ENCODE measurements at places on chromosomes 3 and 15.

DNA sequence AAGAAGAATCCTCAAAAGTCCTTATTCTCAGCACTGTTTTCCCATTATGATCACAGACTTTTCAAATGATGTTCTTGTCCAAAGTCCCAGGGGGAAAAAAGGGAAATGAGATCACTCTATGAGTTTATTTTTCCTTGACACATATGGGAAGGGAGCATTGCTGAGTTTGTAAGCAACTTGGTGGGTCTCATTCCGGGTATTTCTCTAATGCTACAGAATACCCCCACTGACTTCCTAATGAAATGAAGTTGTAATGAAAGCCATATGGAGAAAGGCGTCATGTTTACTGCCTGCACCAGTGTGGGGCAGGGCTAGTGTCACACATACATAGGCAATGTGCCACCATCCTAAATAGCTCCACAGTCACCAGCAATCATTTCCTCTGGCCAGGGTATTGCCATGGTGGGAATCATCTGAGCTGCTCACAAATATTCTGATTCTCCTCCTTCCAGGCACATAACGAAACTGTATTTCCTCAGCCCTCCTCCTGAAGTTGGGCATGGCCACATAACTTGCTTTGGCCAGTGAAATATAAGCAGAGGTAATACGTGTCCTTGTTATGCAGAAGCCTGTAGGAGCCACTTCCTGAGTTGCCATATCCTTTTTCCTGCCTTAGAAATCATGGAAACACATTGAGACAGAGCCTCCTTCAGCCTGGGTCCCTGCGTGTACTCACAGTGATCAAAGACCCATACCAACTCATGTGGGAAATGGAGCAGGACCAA is 41.0 kb upstream of the C15orf61 start:
- DNase-seq: no peak

GRCh38 chr3:189808246-189809007 is 177.2 kb downstream of the TP63 start:
- DNase-seq: no peak

DNA sequence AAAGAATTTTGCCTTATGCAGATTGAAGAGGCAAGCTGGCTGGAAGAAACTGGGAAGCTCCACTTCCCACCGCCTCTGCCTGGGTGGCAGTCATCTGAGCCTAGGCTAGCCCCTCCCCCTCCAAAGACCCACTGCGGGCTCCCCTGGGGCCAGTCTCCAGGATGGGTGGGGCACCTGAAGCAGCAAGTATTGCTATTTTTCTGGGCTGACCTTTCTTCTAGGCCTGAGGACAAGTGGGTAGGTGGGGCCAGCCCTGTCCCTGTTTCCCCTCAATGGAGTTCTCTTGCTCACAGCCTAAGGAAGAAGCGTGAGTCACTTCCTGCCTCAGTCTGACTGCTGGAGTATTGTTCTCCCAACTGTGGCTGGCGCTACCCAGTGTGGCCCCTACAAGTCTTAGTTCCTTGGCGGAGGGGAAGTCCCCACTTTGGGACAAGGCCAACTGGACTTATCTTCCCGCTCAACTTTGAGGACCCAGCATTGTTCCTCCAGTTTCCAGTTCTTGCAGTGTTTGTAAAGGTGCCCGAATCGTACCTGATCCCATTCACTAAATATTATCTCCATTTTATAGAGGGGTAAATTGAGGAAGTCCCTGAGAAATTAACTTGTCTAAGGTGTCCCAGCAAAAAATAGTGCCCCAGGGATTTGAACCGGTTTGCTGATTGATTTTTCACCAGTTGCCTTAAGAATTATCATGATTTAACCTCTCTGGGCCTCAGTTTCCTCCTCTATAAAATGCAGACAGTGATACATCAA is 1.4 kb downstream of the FURIN start:
- DNase-seq: peak; percentile 91

- DNase-seq: no peak
Observed at GRCh38 chr3:169454823-169455222, 208.7 kb downstream of the MECOM start.

- no peak for DNase-seq
Observed at GRCh38 chr15:31799715-31800321, 230.5 kb upstream of the CHRNA7 start.

- DNase-seq: peak; percentile 55
Observed at GRCh38 chr3:160133757-160134156, 91.5 kb upstream of the C3orf80 start.

- peak; percentile 16 for DNase-seq
Observed at GRCh38 chr15:45715528-45715927, 80.7 kb downstream of the SQOR start.

DNA sequence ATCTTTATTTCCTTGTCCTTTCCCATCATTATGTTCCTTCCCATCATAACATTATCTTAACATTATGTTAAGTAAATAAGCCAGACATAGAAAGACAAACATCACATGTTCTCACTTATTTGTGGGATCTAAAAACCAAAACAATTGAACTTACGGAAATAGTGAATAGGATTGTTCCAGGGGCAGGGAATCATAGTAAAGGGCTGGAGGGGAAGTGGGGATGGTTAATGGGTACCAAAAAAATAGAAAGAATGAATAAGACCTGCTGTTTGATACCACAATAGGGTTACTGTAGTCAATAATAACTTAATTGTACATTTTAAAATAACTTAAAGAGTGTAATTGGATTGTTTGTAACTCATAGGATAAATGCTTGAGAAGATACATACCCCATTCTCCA is 36.7 kb upstream of the MBNL1 start:
- no peak for DNase-seq

DNA sequence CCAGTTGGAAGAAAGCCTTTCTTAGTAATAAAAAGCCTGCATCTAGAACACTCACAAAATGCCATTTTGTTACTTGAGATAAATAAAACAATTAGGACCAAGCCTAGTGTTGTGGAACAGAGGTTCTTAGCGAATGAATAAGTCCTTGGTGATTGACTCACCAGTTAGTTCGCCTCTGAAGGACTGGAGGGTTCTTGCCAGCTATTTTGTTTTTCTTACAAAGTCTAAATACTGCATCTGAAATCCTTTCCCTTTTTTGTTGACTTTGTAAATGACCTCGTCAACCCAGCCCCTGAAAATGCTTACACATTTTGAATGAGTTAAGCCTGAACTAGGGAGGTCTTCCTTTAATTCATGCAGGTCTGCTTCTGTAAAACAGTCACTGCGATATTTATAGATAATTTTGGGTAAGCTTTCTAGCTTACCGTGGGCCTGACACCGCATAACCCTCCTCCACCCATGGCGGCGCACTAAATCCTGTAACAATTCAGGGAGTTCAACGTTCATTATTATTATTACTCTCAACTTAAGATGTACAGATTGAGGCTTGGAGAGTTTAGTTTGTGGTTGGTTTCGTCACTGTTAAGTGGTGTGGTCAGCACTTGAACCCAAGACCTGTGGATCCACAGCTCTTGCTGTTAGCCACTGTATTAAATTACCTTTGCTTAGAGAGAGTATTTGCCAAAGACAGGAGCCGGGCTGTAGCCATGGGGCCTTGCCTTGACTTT is 45.0 kb upstream of the SACM1L start:
- DNase-seq: no peak

GRCh38 chr3:37625690-37626360 is 235.9 kb upstream of the CTDSPL start:
- DNase-seq: no peak

GRCh38 chr3:36969540-36970432 is 23.1 kb downstream of the EPM2AIP1 start:
- DNase-seq: peak; percentile 95

DNA sequence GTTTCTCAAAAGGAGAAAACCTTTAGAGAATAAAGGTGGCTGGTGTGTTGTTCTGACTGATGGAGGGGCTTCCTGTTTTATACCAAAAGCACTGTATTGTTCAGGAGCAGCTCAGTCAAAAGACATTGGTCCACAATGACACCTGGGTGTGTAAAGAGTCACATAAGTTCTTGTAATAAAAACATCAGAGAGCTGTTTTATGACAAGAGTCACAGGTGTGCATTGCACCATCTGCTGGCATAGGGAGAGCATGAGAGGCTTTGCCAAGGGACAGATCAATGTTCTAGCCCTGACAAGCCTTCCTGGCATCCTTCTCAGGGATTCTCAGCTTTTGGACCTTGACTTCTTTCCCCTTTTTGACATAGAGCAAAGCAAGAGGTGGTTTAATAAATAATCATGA is 20.4 kb downstream of the ARPP21 start:
- DNase-seq: no peak

DNA sequence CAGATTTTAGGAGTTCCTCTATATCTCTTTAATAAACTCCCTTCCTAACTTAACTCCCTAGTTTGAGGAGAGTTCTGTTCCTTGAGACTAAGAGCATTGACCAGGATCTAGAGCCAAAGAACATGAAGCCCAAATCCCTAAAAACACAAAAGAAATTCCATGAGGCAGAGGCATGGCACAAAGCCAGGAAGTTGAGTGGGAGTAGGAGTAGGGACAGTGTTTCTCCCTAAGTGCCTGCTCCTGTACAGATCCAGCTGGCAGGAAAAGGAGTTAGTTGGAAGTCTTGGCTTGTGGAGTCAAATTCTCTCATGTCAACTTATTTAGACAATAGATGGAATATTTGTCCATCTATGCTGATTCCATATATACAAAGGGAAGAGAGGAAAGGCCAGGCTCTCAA is 11.4 kb downstream of the ACTC1 start:
- no peak for DNase-seq

Data from KBM-7 (cell line).